NT2/D1 (cell line): ENCODE measurements at places on chromosomes 1 and 21.

DNA sequence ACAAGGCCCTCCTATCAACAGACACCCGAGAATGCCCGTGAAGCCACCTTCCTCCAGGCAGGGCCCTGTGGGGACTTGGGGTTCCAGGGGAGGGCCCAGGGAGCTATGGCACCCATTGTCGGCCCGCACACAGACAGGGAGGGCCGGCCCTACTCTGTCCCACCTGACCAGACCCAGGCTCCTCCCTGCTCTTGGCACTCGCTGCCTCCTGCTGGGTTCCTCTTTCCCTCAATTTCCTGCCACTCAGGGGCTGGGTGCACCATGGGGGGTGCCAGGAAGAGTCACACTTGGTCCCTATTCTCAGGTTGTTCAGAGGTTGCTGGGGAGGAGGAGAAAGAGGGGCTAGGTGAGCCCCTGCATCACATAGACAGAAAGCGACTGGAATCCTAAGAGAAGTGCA, 8.0 kb upstream of the OXCT2 start:
- no peak for DNase-seq

DNA sequence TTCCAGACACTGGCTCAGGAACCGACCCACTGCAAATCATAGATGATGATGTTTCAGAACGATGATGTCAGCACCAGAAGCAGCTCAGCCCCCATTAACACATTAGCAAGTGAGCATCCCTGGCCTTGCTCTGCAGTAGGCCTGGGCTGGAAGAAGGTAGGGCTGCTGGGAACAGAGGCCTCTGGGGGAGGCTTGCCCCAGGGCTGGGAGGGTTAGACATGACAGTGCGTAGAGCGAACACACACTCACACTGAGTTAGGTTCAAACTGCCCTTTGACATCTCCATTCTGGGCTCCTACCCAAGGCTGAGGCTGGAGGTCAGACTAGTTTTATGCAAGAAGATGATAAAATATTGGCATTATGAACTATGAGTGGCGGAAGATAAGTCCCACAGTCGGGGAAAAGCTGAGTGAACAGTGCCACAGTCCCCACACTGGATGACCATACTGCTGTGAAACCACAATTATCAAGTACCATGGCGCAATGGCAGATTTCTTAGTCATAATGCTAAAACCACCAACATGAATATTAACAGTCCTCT, 91.1 kb downstream of the DMRTB1 start:
- no peak for DNase-seq

GRCh38 chr1:81151206-81151605, 649.5 kb upstream of the ADGRL2 start:
- no peak for DNase-seq

- no peak for DNase-seq
Measured at GRCh38 chr21:19326531-19327319, 923.1 kb upstream of the TMPRSS15 start.

DNA sequence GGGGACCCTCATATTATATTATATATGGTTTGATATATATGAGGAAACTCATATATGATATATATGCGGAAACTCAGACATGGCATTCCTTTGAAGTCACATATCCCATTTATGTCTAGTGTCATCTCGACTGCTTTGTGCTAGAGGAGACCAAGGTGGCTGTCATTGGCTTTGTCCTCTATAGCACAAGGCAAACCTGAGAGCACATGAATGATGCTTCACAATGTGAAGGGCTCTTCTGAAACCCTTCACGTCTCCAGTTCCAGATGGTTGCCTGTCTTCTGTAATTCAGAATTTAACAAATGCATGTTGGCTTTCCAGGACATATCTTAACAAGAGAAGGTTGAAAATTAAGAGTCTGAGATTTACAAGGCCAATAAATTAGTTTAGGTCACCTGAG, 303.6 kb downstream of the BARHL2 start:
- no peak for DNase-seq

- no peak for DNase-seq
Measured at GRCh38 chr1:201260236-201260590, 23.1 kb upstream of the PKP1 start.

DNA sequence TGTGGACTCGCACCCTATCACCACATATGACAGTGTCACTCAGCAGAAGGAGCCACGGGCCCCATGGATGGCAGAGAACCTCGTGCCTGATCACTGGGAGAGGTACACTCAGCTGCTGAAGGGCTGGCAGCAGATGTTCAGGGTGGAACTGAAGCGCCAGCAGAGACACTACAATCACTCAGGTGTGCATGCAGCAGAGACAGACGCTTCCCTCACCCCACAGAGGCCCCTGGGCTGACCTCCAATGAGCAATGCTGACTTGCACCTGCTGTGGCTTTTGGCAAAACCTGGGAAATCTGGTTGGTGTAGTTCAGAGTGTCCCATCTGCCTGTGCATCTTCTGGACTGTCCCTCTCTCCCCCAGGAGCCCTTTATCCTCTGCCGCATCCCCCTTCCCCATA, 51.9 kb downstream of the KIAA1614 start:
- no peak for DNase-seq

DNA sequence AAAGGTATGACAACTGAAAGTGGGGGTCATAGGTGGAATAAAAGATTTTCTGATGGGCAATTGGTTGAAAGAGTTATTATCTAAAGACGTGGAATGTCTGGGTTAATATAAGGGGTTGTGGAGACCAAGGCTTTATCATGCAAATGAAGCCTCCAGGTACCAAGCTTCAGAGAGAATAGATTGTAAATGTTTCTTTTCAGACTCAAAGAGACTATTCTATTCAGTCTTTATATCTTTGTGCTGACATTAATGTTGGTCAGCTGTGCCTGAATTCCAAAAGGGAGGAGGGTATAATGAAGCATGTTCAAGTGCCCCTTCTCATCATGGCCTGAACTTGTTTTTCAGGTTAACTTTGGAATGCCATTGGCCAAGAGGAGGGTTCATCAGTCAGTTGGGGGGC, 145.3 kb downstream of the SETD4 start:
- no peak for DNase-seq
